ENCODE measurements at places on chromosomes 13 and 19. TPM values are rescaled to one million over a fixed set of nuclear protein-coding genes. Genes with fewer than 3 reads are reported as not detected.

The FRY gene
- 9.5 TPM for total RNA-seq

The KLK2 gene
- not detected for total RNA-seq

The FUT3 gene
- not detected for total RNA-seq

The OLFM4 gene
- total RNA-seq, result 0.26 TPM

The GFY gene
- total RNA-seq, result not detected

The SPPL2B gene
- 29.8 TPM for total RNA-seq

The EPSTI1 gene
- total RNA-seq, result 1.9 TPM
